ENCODE measurements at places on chromosomes 16 and 17.
A peak's percentile ranks its signal among the peaks of the same experiment; 100 is the strongest.

DNA sequence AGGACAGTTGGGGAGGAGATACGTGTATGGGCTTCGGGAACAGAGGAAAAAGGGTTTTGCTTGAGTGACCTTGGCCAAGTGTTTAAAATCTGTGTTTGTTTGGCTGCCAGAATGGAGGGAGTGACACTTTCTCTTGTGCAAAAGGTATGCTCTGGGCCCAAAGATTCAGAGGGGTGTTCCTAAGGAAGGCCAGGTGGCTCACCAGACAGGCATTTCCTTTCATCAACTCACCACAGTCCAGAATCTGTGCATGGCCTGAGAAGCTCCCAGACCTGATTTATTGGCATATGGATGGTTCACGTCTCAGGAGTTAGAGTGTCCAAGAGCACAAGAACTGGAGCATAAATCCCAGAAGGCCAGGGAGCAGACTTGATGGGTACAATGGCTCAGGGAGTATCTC, 53.4 kb upstream of the NLK start:
- no peak for DNase-seq

DNA sequence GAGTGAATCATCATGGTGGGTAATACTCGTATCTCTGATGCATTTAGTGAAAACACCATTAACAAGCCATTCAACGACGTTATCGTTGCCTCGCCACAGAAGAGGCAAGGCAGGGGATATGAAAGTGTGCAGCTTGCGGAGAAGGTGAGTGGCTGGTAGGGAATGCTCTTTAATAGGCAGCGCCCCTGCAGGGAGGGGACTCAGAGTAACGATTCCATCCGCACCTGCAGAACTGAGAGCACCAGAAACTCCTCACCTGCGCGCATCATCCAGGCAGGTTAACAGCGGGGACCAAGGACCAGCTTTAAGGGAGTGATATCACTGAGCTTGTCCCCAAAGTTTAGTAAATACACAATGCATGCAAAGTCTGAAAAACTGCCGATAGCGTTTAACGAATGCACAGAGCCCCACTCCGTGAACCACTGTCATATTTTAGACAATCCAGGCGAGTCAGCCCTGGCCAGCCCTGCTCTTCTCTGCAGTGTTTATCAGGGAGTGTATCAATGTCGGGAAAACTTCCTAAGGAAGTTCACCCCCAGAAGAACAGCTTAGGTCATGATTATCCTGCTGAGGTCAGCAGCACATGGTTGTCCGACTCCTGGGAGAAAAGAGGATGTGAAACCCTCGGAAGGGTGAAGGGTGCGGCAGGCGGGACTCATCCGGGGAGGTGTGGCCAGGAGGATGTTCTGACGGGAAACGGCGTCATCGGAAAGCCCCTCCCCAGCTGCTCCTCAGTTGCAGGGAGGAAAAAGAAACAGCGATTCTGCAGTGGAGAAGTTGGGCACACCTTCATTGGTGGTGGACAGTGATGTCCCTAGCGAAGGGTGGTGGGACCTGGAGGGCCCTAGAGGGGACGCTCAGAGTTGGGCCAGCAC, 68.5 kb upstream of the DNAH17 start:
- no peak for DNase-seq

GRCh38 chr16:73140929-73141328, 93.0 kb upstream of the ZFHX3 start:
- DNase-seq, result no peak

DNA sequence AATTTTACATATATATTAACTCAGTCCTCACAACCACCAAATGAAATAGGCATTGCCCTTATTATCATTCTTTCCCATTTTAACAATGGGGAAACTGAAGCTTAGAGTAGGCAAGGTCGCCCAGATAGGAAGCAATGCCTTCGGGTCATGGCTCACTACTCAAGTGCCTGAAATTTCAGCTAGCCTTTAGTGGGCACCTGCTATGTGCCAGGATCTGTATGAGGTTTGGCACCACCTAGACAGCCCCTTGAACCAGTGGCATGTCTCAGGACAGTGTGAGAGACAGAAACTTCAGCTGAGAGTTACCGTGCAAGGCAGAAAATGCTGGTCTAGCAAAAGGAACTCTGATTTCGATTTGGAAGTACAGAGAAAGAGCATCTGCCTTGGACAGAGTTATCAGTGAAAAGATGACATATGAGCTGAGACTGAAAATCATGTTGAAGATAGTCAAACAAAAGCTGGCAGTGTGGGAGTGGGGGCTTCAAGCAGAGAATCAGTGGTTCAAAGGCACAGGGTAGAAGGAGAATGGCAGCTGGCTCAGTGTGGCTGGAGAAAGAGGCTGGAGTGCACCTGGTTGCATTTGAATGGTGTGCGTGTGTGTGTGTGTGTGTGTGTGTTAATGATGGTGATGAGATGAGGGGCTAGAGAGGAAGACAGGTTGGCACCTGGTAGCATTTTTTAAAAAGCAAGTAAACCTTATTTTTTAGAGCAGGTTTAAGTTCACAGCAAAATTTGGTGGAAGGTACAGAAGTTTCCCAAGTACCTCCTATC, 29.1 kb downstream of the CDH13 start:
- no peak for DNase-seq

DNA sequence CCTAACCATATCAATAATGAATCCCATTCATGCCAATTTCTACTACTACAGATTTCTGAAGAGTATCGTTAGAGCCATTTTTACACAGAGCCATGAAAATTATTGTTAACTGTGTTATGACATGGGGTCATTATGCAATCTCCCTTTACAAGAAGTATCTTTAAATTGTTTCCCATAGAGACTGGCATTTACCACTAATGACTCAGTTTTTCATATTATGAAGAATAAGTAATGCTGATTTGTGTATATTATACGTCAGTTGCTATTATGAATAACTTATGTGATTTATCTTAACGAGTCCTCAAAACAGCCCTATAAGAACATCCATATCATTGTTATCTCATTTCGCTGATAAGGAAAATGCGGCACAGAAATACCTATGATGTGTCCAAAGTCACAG, 173.8 kb downstream of the KCNJ2 start:
- no peak for DNase-seq

- DNase-seq, result no peak
Observed at GRCh38 chr16:27959914-27960313, 103.6 kb downstream of the GSG1L start.

DNA sequence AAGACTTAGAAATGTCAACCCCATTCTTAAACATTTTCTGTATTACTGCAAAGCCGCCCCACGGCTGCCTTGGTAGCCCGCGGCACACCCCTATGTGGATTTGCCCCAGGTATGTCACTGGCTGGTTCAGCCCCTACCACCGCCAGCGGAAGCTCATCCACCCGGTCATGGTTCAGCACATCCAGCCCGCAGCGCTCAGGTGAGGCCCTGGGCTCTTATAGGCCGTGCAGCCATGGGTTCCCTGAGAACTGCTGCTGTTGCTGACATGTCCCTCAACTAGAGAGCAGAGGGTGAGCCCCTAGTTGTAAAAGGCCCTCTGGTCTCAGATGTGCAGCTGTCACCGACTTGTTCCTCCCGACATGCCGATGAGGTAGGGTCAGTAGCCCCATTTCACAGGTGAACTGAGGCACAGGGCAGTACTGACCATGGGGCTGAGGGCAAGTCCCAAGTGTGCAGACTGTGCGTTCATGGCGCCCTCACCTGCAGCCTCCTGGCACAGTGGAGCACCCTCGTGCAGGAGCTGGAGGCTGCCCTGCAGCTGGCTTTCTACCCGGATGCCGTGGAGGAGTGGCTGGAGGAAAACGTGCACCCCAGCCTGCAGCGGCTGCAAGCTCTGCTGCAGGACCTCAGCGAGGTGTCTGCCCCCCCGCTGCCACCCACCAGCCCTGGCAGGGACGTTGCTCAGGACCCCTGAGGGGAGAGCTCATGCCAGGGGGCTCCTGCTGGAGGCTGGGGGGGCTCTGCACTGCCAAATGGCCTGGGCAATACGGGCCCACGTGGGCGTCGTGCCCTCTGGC, 8.7 kb downstream of the CYBC1 start:
- DNase-seq, result no peak

DNA sequence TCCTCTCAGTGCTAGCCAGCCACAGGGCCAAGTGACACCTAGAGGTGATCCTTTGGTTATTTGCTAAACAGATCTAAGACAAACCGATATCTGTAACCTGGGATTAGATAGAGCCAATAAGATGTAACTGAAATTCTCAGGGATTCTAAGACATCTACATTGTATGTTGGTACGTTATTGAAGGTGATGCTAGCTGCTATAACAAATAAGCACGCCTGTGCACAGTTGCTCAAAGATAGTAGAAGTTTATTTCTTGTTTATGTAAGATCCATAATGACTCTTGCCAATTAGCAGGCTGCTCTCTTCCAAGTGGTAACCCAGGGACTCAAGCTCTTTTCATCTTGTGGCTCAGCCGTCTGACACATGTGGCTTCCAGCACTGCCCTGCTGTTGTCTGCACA, 370.3 kb downstream of the WWOX start:
- no peak for DNase-seq

GRCh38 chr16:67773569-67774456, 32.5 kb downstream of the RANBP10 start:
- no peak for DNase-seq

GRCh38 chr16:1656808-1657617, 21.1 kb upstream of the JPT2 start:
- DNase-seq, result no peak

- DNase-seq, result no peak
Observed at GRCh38 chr16:9885467-9885866, 296.8 kb downstream of the GRIN2A start.

- no peak for DNase-seq
Observed at GRCh38 chr17:82828875-82829487, 10.8 kb downstream of the ZNF750 start.

DNA sequence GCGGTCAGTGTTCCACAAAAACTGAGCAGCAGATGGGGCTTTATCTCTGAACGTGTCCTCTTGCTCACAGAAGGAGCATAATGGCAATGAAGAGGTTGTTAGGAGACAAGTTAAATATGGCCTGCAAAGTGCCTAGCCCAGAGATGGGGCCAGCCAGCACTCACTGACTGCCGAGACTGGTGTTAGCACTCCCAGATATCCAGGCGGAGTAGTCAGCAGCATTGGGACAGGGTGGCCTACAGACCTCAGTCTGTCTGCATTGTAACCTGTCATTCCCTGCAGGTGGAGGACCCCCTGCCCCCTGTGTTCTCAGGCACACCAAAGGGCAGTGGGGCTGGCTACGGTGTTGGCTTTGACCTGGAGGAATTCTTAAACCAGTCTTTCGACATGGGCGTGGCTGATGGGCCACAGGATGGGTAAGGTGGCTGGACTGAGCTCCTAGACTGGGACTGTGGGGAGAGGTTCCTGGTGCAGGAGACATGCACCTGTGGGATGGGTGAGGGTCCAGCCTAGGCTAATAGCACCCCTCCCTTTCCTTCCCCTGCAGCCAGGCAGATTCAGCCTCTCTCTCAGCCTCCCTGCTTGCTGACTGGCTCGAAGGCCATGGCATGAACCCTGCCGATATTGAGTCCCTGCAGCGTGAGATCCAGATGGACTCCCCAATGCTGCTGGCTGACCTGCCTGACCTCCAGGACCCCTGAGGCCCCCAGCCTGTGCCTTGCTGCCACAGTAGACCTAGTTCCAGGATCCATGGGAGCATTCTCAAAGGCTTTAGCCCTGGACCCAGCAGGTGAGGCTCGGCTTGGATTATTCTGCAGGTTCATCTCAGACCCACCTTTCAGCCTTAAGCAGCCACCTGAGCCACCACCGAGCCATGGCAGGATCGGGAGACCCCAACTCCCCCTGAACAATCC, 4.2 kb downstream of the MFAP4 start:
- DNase-seq, result no peak

GRCh38 chr16:67428146-67428731, 2.7 kb upstream of the HSD11B2 start:
- peak; percentile 83 for DNase-seq

DNA sequence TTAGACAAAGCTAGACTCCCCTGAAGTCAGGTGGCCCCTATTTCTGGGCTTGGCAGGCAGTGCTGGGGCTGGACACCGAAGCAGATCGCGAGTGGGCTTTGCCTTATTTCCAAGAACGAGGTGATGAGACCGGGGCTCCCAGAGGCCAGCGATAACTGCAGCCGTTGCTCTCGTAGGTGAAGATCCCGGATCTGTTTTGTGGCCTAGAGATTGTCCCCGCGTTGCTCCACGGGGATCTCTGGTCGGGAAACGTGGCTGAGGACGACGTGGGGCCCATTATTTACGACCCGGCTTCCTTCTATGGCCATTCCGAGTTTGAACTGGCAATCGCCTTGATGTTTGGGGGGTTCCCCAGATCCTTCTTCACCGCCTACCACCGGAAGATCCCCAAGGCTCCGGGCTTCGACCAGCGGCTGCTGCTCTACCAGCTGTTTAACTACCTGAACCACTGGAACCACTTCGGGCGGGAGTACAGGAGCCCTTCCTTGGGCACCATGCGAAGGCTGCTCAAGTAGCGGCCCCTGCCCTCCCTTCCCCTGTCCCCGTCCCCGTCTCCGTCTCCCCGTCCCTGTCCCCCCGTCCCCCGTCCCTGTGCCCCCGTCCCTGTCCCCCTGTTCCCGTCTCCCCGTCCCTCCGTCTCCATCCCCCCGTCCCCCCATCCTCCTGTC, 1.5 kb upstream of the TBCD start:
- no peak for DNase-seq

GRCh38 chr16:89246903-89247733, 29.6 kb downstream of the ZNF778 start:
- peak; percentile 88 for DNase-seq

- DNase-seq, result no peak
Observed at GRCh38 chr16:19710191-19710908, 7.7 kb downstream of the KNOP1 start.

- no peak for DNase-seq
Observed at GRCh38 chr16:88353232-88353631, 29.5 kb upstream of the ZNF469 start.

GRCh38 chr17:17186051-17186450, 20.1 kb downstream of the PLD6 start:
- no peak for DNase-seq

DNA sequence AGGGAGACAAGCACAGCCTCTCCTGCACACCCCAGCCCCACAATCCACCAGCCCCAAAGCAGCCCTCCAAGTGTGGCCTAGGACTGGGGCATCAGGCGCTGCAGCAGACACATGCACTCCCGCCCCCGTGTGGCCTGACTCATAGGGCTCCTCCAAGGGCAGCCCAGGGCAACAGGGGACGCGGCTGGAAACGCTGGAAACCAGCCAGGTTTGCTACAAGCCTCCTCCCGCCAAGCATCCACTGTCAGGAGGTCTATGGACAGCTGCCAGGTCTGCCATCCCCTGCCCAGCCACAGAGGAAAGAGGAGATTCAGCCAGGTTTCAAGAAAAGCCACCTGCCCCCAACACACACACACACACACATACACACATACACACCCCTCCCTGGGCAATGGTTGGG, 25.8 kb downstream of the SRCIN1 start:
- DNase-seq, result peak; percentile 76

Measured in SK-N-DZ (cell line).